ENCODE measurements at places on chromosomes 13 and 19.
A peak's percentile ranks its signal among the peaks of the same experiment; 100 is the strongest.

- DNase-seq, result no peak
Measured at GRCh38 chr19:14059652-14060155, 2.2 kb downstream of the PALM3 start.

GRCh38 chr13:100644371-100644770 lies 30.2 kb downstream of the TMTC4 start:
- peak; percentile 34 for DNase-seq

DNA sequence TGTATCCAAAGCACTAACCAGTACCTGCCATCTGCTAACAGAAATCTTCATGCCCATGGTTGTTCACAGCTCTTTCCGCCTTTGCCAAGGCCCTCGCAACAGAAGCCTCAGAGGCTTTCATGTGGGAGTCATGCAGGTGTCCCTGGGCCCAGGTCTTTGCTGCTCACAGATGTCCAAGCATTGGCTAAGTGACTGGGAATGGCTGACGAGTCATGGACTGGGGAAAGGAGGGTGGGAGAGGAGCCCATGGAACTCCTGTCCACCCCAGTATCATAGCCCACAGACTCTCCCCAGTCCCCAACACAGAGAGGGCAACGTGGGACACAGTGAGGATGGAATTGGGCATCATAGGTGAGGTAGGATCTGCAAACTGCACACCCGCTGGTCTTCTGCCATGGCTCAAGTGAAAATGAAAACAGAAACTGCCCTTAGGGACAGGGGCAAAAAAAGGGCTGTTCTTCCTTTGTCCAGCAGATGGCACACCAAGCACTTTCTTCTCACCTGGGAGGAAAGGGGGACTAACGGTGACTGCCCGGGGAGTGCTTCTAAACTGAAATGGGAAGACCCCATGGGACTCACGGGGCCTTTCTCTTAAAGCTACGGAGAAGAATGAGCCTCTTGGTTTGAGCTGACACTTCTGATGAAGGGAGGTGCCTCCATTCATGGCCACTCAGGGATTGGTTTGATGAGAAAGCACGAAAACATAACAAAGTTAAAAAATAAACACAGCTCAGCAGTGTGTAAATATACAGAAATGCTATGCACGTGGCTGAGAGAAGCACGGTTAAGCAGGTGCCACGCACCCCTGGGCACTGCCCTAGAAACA lies 11.1 kb upstream of the DHRS12 start:
- peak; percentile 58 for DNase-seq

DNA sequence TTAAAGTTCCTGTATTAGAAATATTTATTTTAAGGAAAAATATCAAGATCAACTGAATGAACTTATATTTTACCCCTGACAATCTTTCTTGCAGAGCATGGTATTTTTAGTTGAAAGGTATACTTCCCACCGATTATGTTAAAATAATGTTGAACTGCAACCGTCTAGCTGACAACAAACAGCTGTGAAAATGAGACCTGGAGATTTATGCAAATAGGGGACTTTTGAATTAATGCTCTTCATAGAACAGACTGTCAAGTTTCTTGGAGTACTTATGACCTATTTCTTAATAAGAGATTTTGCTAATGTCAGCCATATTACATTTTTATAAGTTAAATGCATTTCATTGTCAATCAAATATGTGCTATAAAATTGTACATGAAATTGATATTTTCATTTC lies 210.9 kb downstream of the NALCN start:
- DNase-seq, result no peak

- peak; percentile 31 for DNase-seq
Measured at GRCh38 chr13:84844473-84844872, 954.7 kb downstream of the SLITRK6 start.

DNA sequence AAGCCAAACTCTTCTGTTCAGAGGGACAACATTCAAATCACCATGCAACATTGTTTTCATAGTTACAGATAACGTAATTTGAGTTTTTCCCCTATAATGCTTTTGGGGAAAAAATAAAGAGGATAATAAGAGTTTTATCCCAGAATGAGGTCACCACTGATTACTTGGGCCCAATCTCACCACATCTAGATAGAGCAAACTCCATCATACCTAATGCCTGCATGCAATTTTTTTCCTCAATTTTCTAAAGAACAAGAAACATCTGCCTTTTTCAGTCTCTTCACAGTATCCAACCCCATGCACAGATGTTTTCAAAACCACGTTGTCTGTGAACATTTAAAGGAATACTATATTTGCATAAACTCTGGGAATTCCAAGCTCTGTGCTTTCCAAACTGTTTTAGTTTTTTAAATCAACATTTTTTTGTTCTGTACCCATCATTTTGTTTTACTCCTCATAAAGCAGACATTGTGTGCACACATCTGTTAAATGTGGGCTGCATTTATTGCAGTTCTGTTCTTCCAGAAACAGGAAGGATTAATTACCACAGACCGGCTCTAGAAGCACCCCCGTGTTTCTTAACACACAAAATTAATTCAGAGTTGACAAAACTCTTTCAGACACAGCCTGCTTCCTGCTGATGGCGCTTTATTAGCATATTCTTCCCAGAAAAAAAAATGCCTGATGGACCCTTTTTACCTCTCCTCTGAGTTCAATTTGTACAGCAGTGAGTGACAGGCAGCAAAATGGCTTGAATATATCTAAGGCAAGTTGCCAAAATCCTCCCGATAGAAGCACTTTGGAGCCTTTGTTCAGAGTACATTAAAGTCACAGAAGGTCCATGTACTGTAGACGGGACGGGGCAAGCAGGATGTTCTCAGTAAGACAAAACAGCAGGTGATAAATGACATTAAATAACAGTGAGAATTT lies 1171.9 kb downstream of the EFNB2 start:
- DNase-seq, result peak; percentile 61

GRCh38 chr19:416416-416815 lies 7.5 kb upstream of the C2CD4C start:
- no peak for DNase-seq

GRCh38 chr19:13001502-13002165 lies 6.4 kb downstream of the NFIX start:
- DNase-seq, result no peak

DNA sequence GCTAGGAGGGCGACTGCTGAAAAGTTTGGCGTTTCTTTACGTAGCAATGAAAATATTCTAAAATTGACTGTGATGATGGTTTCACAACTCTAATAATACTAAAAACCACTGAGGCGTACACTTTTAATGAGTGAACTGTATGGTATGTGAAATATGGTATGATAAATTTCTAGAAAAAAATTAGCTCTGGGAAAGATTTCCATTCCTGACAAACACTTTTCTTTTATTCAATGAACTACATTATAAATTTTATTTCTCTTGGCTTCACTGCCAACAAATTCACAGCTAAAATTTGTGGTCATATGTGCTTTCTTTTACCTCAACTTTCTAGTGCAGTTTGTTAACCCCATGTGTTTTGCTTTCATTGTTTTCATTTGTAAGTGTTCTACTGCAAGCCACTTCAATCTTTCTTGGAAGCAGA lies 11.1 kb downstream of the ZC3H13 start:
- DNase-seq, result no peak

DNA sequence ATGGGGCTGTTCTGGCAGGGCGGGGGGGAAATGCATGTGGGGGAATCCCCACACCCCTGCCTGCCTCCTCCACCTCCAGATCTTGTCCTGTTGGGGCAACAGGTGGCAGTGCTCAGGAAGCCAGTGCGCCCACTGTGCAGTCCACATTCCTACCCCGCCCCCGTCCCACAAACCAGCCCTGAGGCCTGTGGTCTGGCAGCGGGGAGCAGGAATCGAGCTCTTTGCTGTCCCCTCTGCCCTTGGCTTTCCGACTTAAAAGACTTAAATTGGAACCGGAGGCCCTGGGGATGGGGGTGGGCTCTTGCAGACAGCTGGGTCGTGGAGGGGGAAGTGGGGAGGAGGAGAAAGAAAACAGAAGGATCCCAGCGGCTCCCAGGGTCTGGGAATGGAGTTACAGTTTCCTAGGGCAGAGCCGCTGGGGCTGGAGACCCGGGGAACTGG lies 4.3 kb downstream of the NANOS3 start:
- no peak for DNase-seq

DNA sequence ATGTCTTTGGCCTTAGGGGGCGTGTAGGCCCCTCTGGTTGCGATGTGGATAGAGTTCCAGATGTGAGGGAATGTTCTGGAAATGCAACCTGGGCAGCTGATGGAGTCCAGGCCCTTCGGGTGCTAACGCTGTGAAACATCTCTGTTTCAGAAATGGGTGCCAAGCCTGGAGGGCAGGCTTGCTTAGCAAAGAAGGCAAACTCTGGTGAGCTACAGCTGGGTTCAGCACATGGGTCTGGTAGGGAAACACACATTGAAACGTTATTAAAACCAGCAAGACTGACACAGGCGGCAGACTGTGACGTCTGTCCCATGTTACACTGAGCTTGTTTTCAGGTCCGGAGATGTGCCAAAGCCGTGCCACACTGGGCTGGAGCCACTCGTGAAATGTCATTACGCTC lies 8.6 kb upstream of the CDC16 start:
- DNase-seq, result no peak

GRCh38 chr13:36815062-36815461 lies 4.0 kb upstream of the RFXAP start:
- no peak for DNase-seq

DNA sequence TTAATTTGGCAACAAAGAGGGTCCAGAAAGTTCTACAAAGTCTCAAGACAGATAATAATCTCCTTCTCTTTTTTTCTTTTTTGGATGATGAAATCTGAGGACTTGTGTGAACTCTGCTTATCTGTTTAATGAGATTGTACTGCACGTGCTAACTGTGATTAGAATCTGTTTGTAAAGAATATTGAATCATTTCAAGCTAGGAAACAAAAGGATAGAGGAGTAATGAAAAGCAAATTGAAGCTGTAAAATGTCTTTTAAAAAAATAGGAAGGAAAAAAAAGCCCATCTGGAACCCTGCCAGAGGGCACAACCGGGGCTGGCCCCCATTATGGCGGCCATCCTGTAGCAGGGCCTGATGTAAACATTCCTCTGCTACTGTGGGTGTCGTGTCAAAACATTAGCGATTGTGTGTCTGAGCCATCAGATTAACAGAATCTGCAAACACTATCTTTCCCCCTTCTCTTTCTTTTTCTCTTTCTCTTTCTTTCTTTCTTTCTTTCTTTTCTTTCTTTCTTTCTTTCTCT lies 83.0 kb downstream of the FLT1 start:
- DNase-seq, result no peak

All from NCI-H2081 (cell line).